ENCODE measurements at places on chromosomes 11 and 22.

DNA sequence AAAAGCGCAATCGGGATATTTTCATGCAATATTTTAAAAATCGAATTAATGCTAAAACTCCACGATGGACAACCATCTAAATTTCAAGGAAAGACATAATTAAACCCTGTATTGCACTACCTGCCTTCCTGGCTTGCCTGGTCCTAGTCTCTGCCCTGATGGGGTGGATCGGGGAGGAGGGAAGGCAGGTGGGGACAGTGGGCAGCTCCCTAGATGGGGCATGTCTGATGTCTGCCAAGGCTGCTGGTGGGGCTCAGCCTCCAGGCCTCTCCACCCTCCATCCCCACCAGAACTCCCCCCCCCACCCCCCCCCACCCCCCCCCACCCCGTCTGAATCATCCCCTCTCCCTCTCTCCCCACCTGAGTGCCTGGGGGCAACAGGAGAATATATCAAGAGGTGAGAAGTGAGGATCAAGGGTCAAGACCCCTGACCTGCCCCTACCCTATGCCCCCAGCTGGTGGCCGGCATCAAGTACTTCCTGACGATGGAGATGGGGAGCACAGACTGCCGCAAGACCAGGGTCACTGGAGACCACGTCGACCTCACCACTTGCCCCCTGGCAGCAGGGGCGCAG lies 650 bp downstream of the CST6 start:
- DNase-seq, result no peak

GRCh38 chr11:64718084-64718779 lies 4.8 kb downstream of the NRXN2 start:
- no peak for DNase-seq

- no peak for DNase-seq
Observed at GRCh38 chr11:45982656-45983470, 60.4 kb downstream of the LARGE2 start.

GRCh38 chr11:742156-742546 lies 5.1 kb upstream of the TALDO1 start:
- DNase-seq, result no peak

GRCh38 chr11:117993988-117994745 lies 8.0 kb downstream of the IL10RA start:
- DNase-seq, result no peak

DNA sequence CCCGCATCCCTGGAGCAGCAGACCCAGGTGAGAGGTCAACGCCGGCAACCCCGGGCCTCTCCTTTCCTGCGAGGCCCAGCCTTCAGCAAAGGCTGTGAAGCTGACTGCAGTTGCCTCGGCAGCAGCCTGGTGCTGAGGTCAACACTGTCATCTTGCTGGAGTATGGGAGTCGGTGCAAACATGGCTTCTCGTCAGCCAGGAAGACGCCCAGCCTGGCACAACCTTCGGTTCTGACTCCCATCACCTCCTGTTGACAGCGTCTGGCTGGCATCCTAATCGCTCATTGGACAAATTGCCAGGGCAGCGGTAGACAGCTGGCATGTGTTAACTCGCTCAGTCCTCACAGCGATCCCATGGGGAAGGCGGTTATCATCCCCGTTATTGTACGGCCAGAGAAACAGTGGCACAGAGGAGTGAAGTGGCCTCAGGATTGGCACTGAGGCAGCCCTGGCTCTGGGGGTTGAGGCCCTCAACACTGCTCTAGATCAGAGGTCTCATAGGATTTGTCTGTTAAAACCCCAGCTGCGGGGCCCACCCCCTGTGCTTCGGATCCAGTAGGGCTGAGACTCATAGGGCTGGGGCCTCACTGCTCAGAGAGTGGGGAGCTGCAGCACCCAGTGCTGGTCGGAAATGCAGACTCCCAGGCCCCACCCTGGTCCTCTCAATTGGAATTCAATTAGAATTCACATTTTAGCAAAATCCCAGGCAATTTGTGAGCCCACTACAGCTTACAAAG lies 39.3 kb upstream of the TP53I11 start:
- DNase-seq, result peak; percentile 33
